Activated CD8-positive, alpha-beta memory T cell treated with anti-CD3 and anti-CD28 coated beads for 4 hours (primary cell): ENCODE measurements at places on chromosomes 6 and 20.

DNA sequence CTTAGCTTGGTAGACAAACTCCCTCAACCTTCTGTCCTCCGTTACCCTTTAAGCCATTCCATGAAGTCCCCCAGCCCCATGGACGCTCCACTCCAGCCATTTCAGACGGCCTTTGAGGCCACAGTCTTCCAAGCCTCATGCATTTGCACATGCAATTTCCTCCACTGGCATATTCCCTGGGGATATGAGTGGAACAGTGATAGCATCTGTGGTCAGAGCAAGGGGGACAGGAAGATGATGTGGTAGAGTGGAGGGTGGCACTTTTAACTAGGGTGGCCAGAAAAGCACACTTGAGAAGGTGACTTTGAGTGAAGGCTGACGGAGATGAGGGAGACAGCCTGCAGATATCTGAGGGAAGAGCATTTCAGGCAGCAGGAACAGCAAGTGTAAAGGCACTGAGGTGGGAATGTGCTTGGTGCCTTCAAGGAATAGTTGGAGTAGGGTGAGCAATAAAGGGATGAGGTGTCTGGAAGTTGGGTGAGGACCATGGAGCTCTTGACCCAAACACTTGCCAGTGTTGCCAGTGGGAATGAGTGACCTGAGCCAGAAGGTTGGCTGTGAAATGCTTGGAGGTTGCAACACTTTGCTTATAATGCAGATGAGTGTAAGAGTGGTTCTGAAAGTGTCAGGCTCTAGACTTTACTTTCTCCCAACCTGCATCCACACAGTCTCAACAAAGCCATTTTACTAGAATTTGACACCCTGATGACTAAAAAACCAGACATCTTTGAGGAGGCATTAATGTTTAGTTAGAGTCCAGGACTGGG lies 275.6 kb upstream of the SUPT3H start:
- no peak for DNase-seq

- DNase-seq, result no peak
Observed at GRCh38 chr6:15714658-15715057, 51.8 kb upstream of the DTNBP1 start.

GRCh38 chr20:48861444-48861843 lies 33.6 kb upstream of the PREX1 start:
- no peak for DNase-seq

DNA sequence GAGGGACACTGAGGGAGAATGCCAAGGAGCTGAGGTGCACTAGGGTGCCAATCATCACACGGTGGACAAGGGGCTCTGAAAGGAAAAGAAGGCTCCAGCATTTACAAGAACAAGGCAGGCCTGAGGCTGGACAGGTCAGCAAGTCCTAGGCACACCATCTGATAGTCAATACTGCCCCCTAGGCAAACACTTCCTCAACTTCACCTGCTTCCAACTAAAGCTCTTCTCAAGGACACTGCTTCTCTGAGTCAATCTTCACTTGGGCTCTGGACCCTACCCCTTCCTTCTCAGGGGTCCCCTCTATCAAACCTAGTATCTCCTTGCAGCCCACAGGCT lies 37.7 kb upstream of the SLC4A11 start:
- DNase-seq, result no peak

GRCh38 chr6:63802606-63803206 lies 167.1 kb downstream of the PHF3 start:
- DNase-seq, result no peak

GRCh38 chr6:3535776-3536435 lies 79.1 kb upstream of the SLC22A23 start:
- DNase-seq, result no peak

GRCh38 chr6:113190170-113190569 lies 667.0 kb upstream of the MARCKS start:
- no peak for DNase-seq

- no peak for DNase-seq
Observed at GRCh38 chr6:3457710-3458602, 1.1 kb upstream of the SLC22A23 start.

DNA sequence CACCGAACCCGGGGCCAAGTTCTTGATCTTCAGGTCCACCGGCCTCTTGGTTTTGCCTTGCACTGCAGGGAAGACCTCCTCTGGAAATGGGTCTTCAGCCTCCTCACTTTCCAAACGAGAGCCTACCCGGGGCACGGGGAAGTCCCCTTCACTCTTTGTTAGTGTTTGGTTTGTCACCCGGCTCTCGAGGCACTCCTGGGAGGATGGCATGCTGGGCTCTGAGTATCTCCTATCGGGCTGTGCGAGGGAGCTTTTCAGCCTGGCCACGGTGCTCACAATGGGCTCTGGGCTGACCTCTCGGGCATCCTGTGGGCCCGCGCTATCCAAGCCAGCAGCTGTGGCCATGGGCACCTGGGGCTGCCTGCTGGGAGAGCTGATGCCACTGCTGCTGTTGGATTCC lies 8.1 kb downstream of the TAGAP start:
- no peak for DNase-seq

DNA sequence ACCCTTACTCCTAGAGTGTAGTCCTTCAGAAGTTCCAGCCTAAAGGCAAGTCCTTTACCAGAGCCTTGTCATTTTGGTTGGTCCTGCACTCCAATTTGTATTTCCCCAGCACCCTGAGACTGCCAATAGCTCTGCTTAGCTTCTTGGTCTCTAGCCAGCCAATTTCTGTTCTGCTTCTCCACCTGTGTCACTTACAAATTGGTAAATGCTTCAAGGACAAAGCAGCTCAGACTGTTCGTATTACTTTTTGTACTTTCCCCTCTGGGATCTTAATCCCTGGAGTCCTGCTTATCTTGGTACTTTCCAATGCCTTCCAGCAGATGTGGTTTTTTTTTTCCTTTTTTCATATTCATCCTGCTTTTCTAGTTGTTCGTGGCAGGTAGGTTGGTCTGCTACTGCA lies 25.7 kb downstream of the PIGU start:
- no peak for DNase-seq

GRCh38 chr20:62878244-62879038 lies 16.8 kb upstream of the TCFL5 start:
- DNase-seq, result no peak

GRCh38 chr6:24749297-24749696 lies 25.4 kb upstream of the GMNN start:
- no peak for DNase-seq

- no peak for DNase-seq
Observed at GRCh38 chr6:13396241-13396792, 68.0 kb upstream of the TBC1D7 start.

- DNase-seq, result no peak
Observed at GRCh38 chr6:13400772-13401171, 72.4 kb upstream of the TBC1D7 start.

DNA sequence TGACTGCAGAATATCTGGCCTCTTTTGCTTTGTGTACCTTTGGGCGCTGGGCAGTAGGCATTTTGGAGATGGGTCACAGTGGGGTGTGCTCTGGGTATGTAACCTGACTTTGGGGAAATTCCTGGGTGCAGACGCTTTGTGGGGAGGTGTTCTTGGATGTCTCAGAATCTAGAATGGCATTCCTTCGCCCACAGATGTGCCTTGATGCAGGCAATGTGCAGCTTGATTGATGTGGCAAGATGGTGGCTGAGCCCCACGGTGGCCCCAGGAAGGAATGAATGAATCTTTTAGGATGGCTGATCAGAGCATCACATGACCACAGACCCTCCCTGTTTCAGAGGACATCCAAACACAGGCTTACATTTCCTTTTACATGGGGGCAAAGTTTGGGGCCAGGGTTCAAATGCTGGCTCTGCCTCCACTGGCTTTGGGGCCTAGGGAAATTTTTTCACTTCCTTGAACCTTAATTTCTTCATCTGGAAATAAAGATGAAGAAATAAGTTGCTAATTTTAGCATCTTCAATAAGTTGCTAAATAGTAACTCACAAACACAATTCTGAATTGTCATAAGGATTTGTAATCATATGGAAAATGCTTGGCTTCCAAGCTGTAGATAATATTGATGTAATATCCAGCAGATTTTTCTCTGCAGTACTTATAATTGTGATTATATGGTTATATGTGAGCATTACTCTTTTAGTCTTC lies 5.6 kb downstream of the PPP1R16B start:
- no peak for DNase-seq

- no peak for DNase-seq
Observed at GRCh38 chr6:57147401-57147800, 24.7 kb upstream of the BAG2 start.

DNA sequence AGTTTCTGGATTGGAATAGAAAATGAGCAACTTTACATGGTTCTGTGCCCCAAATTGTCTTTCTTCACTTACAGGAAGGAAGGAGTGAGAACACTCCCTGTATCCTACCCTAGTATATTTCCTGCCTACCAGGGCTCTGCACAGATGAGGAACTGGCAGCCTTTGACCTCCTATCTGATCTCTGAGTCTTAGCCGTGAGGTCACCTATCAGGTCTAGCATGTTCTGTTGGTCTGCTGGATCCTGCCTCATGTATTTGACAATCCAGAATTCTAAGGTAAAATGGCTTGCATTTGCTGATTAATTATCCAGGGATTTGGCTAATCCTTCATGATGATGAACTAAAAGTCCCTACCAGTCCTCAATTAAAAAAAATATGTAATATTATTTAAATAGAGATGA lies 35.0 kb upstream of the TRAM2 start:
- DNase-seq, result no peak

GRCh38 chr6:24927277-24927955 lies 8.3 kb downstream of the RIPOR2 start:
- DNase-seq, result no peak

- no peak for DNase-seq
Observed at GRCh38 chr6:135382182-135382628, 115.3 kb downstream of the AHI1 start.

GRCh38 chr6:138124096-138124495 lies 16.9 kb upstream of the PERP start:
- no peak for DNase-seq

DNA sequence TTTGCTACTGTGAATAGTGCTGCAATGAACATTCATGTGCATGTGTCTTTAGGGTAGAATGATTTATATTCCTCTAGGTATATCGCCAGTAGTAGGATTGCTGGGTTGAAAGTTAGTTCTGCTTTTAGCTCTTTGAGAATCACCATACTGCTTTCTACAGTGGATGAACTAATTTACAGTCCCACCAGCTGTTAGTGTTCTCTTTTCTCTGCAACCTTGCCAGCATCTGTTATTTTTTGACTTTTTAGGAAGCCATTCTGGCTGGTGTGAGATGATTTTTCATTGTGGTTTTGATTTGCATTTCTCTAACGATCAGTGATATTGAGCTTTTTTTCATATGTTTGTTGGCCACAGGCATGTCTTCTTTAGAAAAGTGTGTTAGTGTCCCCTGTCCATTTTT lies 40.0 kb downstream of the PLG start:
- no peak for DNase-seq

- no peak for DNase-seq
Observed at GRCh38 chr6:163098827-163099479, 315.6 kb upstream of the QKI start.

GRCh38 chr6:12132351-12133222 lies 120.5 kb downstream of the HIVEP1 start:
- DNase-seq, result no peak

DNA sequence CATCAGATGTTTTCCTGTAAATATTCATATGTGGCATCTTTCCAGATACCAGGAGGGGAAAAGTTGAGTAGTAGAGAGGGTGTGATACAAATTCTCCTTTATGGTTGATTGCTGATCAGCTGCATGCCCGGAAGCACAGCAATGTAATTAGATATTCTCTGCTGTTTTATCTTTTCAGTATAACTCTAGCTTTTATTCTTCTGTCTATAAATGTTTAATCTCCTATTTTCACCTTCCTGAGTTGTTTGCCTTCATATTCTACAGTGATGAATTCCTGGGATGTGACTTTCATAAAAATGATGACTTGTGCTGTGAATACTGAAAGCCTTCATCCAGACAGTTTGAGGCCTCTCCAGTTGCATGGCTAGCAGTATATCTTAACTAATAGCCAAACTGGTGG lies 53.7 kb downstream of the SH3BGRL2 start:
- DNase-seq, result no peak

GRCh38 chr20:31698803-31699718 lies 23.6 kb downstream of the BCL2L1 start:
- no peak for DNase-seq

GRCh38 chr6:126039284-126039683 lies 52.9 kb downstream of the TRMT11 start:
- DNase-seq, result no peak

- no peak for DNase-seq
Observed at GRCh38 chr6:90021711-90022110, 127.4 kb downstream of the GJA10 start.

- DNase-seq, result no peak
Observed at GRCh38 chr6:105896821-105897095, 189.4 kb upstream of the PRDM1 start.

GRCh38 chr6:105537981-105538578 lies 135.2 kb upstream of the PREP start:
- DNase-seq, result no peak

DNA sequence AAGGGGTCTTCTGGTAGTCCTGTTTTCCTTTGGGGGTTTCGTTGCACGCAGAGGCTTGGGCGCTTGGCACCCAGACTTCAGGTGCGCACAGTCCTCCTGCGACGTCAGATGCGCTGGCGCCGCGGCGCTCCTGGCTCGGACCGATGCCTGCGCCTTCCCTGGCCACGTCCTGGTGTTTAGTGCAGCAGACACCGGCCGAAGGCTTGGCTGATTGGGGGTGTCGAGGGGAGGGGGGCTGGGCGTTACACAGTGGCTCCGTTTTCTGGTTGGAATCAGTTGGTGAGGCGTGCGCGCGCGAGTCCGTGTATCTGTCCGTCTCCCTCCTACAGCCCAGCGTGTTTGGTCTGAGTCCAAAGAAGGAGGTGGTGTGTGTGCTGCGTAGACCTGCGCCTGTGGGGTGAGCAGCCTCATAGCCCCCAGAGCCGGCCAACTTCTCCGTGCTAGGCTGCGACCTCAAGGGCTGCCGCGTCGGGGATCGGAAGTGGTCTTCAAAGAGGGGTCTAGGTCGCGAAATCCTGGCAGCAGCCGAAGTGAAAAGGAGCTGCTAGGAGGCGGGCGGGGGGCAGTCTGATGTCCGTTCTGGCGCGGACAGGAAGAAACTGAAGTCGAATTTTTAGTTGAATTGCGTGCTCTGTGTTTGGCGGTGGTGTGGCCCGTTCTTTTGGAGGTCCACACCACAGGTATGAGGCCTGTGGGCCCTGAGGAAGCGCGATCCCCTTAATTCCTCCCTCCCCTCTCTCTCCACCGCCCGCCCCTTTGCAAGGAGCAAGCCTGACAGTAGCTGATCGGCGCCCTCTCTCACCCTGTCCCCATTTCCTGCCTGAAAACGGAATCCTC lies 1.5 kb downstream of the SYNDIG1 start:
- no peak for DNase-seq
